ENCODE measurements at places on chromosomes 6 and 20.

- no peak for DNase-seq
Measured at GRCh38 chr20:62243906-62244515, 5.7 kb downstream of the OSBPL2 start.

DNA sequence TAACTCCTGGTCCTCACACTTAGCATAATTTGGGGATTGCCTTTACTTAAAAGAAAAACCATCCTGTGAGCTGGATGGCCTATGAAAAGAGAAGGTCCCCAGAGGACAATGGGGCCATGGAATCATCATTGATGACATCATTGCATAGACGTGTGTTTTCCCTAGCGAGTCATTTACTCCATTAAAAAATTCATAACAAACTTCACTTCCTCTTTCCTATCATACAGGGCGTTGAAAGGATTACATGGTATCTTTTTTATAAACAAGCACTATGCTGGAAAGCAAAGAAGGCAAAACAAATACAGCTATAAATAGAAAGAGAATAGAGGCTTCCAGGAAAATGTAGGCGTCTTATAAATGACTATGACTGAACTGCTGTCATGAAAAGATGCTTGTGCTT is 11.3 kb upstream of the COL12A1 start:
- no peak for DNase-seq

- no peak for DNase-seq
Measured at GRCh38 chr6:85113934-85114580, 335.8 kb upstream of the NT5E start.

DNA sequence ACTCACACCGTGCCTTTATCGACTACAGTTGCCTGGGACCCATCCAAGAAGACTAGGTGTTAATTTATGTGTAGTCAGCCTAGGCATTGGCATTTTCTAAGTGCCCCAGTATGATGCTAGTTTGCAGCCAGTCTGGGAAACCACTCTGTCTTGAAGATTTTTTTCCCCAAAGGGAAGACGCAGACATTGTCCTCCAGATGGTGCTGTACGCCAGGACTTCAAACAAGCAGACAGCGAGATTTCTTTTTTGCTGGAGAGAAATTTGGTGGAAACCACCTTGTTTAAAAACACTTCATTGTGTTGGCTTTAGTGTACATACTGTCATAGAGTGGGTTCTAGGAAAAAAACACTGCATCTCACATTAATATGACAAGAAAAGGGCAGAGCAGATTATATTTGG is 30.0 kb downstream of the ALDH5A1 start:
- DNase-seq = no peak

DNA sequence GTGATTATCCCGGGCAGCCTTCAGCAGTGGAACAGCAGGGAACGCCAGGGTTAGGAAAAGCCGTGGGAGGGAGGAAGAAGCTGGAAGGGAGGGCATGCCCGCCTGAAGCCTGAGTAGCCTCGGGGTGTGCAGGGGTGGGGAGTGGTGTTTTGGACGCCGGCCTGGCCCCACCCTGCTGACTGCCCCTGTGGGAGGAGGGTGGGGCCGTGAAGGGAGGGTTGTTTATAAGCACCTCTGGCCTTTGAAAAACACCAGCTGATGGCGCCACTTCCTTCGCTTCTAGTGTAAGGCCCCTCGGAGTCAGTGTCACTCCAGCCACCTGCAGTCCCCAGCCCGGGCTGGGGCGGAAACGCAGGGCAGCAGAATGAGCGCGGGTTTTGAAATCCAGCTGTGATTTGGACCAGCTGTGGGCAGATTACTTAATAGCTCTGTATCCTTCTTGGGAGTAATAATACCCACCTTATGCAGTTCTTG is 52.8 kb upstream of the BMP6 start:
- DNase-seq = no peak

All from hippocampal formation (tissue), 2 donors.